ENCODE measurements at places on chromosomes 16 and 17.

GRCh38 chr16:50393416-50393815 lies 24.6 kb upstream of the BRD7 start:
- no peak for DNase-seq

DNA sequence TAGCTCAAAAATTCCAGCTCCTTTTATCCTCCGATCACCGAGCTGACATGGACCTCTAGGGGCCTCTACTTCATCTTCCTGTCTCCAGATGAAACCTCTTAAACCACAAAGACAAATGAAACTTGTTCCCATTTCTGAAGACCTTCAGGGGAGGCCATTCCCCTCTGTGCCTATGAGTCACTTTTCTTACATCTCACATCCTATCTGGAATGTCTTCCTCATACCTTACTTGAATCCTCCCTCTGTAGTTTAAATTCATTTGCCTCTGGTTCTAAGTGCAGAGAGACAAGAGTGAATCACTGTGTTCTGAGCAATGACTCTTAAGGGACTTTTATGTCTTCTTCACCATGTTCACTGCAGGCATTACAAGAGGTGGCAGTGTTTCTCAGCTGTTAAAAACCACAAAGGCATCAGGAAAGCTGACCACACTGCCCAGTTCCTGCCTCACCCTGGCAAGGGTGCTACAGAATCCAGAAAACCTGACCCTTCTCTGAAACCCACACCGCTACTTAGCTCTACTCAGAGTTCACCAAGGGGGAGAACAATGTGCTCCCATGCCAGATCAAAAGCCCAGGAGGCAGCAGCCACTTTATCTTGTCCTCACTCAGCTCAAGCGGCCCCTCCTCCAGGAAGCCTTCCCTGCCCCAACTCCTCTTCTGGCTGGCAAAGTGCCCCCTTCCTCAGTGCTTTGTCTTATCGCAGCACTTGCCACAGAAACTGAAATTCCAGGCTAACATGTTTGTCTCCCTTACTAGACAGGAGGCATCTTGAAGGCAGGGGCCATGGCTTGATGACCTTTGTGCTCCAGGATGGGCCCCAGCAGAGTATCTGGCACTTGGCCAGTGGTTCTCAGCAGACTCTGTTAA lies 6.4 kb downstream of the CUEDC1 start:
- DNase-seq = peak; percentile 89

GRCh38 chr17:40532520-40533253 lies 31.3 kb upstream of the TNS4 start:
- no peak for DNase-seq

GRCh38 chr17:21419299-21420239 lies 43.4 kb downstream of the KCNJ12 start:
- no peak for DNase-seq

DNA sequence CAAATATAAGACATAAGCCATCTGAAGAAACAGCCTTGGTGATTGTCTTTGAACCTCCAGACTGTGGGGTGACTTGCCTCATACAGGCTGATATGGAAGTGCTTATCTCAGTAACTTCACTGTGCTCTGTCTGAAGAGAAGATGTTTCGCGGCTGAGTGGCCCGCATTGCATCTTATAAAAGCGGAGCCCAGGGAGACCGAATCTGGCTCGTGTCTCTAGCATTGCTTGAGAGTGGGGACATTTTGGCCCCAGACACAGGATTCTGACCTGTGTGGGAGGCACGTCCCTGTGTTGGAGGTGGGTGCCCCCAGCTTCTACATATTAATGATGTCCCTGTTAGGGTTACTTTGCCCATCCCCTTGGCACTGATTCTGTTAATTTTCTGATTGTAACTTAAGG lies 66.4 kb downstream of the METRNL start:
- DNase-seq = no peak

DNA sequence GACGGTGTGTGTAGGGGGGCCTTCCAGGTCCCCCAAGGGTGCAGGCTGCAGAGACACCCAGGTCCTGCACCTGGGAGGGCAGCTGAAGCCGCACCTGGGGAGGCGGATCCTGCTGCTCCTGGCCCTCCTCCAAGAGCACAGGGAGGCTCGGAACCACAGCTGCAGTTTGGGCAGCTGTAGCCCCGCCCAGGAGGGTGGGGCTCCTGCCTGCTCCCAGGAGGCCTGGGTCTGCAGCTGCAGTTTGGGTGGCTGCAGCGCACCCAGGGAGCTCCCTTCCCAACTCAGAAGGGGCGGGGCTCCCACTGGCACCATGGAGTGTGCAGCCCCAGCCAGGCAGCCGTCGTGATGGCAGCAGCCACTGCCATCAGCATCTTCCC lies 69.4 kb upstream of the NKD1 start:
- DNase-seq = no peak

DNA sequence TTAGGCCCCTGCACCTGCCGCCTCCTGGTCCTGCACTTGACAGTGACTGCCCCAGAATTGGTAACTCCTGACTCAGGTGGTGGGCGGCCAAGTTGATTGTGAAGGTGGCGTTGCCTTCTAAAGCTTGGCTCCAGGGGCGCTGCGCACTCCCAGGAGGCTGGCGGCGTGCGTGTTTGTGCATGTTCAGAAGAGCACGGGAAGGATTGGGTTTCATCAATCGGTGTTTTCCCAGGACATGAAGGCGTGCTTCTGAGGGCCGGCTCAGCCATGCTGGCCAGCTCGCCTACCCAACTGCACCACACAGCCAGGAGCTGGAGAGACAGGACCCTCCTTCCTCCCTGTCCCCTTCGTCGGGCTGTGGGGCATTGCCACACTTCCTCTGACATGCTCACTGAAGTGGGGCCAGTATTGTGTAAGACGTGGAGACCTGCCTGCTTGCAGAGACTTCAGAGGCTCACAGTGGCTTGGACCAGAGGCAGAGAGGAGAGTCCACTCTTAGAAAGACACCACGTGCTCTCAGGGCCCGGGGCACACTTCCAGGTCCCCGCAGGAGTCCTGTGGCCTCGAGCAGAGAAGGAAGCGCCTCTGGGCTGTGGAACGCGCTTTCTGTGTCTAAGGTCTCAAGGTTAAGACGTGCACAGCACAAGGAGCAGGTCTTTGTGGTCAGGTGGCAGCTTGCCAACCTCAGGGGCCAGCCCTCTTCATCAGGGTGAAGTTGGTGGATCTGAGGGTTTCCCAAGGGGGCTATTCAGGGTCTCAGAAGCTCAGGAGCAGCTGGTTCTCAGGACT lies 2.8 kb downstream of the RAB40C start:
- DNase-seq = peak; percentile 79

DNA sequence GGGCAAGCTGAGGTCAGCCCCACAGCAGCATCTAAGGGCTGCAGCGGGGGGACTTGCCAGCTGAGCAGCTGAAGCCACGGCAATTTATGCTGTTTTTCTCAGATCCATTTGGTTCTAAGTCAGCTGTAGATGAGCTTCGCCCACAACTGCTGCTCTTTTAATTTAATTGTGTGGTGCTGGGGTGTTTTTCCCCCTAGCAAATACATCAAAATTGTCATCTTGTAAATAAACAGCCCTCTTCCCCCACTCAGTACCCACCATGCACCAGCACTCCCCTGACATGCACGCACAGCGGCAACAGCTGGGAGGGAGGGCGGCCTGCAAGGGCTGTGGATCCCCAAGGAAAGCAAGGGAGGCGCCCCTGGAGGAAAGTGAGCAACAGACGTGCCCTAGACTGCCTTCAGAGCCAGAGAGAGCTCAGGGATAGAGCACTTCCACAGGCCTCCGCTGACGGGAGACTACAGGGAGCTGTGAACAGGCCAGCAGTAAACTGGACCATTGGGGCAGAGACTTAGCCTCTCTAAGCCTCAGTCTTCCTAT lies 149.5 kb downstream of the TMEM132E start:
- no peak for DNase-seq

DNA sequence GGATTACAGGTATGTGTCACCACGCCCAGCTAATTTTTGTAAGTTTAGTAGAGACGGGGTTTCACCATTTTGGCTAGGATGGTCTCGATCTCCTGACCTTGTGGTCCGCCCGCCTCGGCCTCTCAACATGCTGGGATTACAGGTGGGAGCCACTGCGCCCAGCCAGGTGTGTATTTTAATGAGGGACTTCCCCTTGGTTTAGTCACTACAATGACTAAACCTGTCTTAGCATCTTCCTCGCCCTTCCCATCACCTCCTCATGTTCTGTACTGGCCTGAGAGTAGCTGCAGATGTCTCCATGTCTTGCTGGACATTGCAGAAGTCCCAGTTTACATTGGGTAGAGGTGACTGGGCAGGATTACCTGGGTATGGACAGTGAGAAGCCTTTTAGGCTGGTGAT lies 9.6 kb downstream of the SLC7A6 start:
- DNase-seq = no peak

- DNase-seq = peak; percentile 61
Measured at GRCh38 chr16:27795992-27796614, 246.2 kb downstream of the KATNIP start.

DNA sequence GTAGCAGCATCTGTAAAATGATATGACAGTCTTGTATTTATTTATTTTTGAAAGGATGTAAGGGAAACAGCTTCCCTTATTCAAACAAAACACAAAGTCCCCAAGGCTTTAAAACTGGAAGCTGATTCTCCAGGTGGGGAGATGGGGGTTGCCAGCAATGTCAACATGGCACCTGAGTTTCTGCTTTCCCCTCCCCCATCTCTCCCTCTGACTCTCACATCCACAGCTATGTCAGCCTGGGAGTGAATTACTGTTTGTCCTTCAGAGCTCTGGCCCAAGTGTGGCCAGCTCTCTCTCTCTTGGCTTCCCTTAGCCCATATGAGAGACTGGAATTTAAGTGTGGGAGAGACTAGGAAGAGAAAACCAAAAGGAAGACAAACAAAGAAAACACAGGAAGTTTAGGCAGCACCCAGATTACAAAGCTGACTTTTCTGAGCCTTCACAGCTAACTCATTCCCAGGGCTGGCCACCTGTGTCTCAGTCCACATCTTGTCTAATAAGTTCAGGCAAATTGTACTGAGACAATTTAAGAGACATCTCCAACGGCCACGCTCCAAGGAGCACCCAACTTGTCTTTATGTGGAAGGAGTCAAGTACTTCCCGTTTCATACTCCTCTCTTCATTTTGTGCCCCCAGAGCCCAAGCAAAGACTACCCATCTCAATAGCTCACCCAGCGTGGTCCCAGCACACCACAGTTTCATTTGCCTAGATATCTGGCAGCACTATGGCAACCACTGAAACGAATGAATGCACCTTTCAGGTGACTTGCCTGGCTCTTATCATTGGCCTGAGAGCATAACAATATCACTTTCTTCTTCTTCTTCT lies 69.2 kb downstream of the SOX9 start:
- DNase-seq = no peak

DNA sequence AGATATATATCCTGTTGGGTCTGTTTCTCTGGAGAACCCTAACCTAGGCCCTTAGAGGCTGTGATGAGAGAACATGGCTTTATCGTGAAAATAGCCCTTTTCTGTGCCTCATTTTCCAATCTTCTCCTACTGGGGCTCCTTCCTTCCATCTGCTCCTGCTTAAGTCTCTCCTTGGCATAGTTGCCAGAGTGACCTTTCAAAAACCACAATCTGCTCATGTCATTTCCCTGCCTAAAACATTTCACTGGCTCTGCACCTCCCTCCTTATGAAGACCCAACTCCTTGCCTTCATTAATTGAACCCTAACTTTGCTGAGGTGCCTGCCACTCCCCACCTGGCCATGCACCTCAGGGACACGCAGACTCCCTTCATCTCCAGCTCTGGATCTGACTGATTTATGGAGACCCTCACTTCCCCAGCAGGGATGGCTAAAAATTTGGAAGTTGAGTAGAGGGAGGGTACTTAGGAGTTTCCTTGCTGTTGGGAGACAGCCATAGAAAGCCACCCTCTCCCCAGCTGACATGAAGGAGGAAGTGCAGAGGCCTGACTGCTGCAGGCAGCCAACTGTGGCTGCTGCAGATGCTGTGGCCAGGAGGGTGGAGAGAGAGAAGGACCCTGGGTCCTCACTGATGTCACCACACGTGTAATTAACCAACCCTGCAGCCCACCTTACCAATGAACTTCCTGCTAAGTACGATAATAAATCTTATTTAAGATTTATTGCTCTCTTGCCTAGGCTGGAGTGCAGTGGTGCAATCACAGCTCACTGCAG lies 6.3 kb upstream of the GGA2 start:
- DNase-seq = peak; percentile 67

DNA sequence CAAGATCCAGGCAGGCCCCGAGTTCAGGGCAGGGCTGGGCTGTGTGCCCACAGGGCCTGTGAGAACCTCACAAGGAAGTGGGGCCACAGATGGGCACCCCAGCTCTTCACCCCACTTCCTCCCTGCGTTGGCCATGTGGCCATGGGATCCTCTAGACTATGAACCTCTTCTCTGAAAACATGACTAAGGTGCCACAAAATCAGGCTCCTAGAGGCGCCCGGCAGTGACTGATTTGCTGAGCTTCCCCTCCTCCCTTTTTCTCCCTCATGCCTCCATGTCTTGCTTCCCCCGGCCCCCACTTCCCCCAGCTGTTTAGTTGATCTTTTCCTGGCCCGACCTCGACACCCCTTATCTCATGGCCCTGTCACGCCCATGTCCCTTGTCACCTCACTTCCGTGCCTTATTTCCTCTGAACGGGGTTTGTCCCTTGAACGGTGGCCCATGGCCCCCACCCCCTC lies 87.1 kb downstream of the KCNJ12 start:
- peak; percentile 6 for DNase-seq

GRCh38 chr17:46192439-46193150 lies 634 bp downstream of the KANSL1 start:
- DNase-seq = peak; percentile 70

- no peak for DNase-seq
Measured at GRCh38 chr16:65919986-65920376, 446.5 kb upstream of the CDH5 start.

DNA sequence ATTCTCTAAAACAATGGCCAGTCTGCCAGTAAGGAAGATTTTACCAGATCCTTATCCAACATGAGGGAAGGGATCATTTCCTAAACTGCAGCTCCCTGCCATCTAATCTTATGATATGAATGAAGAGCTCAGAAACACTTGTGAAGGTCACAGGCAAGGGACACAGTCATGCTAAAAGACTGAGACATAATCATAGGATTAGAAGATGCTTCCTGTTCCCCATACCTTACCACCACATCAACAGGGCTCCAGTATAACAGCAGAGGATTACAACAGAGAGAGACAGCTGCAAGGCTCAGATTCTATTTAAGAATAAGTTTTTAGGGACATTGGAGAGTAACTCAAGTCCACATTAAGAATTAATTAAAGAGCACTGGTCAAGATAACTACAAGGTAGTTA lies 93.3 kb downstream of the BRIP1 start:
- peak; percentile 40 for DNase-seq

GRCh38 chr17:12568358-12569251 lies 97.1 kb upstream of the MYOCD start:
- no peak for DNase-seq

- DNase-seq = no peak
Measured at GRCh38 chr17:61368832-61369450, 30.7 kb upstream of the TBX2 start.

DNA sequence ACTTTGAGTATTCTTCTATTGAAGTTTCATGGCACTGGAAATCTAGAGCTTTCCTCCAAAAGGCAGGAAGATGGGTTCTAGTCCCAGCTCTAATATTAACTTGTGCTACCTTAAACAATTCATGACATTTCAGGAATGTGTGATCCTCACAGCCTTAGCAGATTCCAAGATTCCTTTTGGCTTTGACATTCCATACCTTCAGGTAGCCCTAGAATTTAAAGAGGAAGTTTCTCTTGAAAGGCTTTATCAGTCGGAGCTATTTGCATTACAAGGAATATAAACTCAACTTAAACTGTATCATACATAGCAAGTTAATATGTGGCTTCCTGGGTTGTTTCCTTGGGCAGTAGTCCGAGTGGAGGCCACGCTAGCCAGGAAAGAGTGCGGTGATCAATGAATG lies 330.0 kb downstream of the SHISA9 start:
- no peak for DNase-seq

GRCh38 chr16:84091460-84091859 lies 25.3 kb downstream of the MBTPS1 start:
- DNase-seq = no peak

GRCh38 chr16:16138034-16138635 lies 85.2 kb downstream of the ABCC6 start:
- DNase-seq = no peak
